Fibroblast of lung (primary cell): ENCODE measurements at places on chromosomes 5 and 9. TPM values are rescaled to one million over a fixed set of nuclear protein-coding genes. Genes with fewer than 3 reads are reported as not detected.
A peak's percentile ranks its signal among the peaks of the same experiment; 100 is the strongest.

GRCh38 chr9:114276908-114277821 is 45.7 kb upstream of the ORM1 start:
- H3K27me3 ChIP-seq, result no peaks in the 10 kb centered on the region
- peak overlapping the region; percentile 56 for H3K27ac ChIP-seq
- no peak overlapping the region for H3K4me3 ChIP-seq
- peak; percentile 95 for DNase-seq
- H3K4me1 ChIP-seq, result peaks cover 20% of the 10 kb centered on the region

DNA sequence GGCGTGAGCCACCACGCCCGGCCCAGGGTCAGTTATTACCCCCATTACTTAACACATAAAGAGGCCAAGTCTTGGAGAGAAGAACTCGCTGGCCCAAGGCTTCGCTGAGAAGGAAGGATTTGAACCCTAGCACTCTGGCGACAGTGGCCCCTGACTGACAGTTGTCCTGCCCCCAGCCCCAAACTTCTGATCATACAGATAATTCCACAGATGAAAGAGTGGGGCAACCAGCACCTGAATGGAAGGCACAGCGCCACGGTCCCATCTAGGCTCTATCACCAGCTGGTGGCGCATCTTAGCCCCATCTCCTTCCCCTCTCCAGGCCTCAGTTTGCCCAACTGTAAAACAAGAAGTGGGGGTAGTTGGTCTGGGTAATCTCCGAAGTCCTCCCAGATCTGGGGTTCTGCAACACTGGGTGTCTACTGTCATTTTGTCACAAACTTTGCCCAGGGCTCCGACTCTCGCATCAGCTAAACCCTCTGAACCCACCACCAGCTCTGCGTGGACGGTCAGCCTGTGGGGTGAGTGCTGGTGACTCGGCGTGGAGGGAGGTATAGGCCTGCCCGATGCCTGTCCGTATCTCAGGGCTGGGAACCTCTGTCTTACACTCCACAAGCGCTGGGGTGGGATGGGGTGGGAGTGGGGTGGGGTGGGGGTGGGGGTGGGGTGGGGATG is 209.3 kb downstream of the C9orf50 start:
- H3K4me3 ChIP-seq, result no peak overlapping the region
- no peaks in the 10 kb centered on the region for H3K27me3 ChIP-seq
- H3K27ac ChIP-seq, result no peak overlapping the region

DNA sequence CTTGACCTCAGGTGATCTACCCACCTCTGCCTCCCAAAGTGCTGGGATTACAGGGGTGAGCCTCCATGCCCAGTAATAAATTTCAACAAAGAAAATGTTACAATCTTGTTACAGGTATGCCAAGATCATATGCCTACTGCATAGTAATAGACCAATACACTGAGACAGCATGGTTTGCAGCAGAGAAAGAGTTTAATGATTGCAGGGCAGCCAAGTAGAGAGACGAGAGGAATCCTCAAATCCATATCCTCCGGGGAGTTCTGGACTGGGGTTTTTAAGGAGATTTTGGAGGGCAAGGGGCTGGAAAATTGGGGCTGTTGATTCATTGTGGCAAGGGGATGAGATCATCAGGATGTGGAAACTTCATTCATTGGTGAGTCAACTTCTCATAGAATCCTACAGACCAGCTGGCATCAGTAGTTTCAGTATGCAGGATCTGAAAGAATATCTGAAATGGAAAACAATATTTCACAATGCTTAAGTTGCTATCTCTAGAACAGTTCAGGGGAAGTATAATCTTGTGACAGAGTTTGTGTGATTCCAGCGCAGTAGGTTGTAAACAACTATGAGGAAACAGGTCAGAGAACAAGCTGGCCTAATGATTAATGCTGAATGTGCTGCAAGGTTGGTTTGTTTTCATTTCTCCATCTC is 14.8 kb upstream of the TUT7 start:
- no peaks in the 10 kb centered on the region for H3K4me1 ChIP-seq
- H3K27ac ChIP-seq, result no peak overlapping the region
- H3K4me3 ChIP-seq, result no peak overlapping the region
- no peaks in the 10 kb centered on the region for H3K27me3 ChIP-seq

- no peaks in the 10 kb centered on the region for H3K27me3 ChIP-seq
- no peak for DNase-seq
- H3K4me3 ChIP-seq, result no peak overlapping the region
- H3K27ac ChIP-seq, result no peak overlapping the region
- no peaks in the 10 kb centered on the region for H3K36me3 ChIP-seq
Observed at GRCh38 chr5:169289520-169289919, 11.4 kb downstream of the SLIT3 start.

DNA sequence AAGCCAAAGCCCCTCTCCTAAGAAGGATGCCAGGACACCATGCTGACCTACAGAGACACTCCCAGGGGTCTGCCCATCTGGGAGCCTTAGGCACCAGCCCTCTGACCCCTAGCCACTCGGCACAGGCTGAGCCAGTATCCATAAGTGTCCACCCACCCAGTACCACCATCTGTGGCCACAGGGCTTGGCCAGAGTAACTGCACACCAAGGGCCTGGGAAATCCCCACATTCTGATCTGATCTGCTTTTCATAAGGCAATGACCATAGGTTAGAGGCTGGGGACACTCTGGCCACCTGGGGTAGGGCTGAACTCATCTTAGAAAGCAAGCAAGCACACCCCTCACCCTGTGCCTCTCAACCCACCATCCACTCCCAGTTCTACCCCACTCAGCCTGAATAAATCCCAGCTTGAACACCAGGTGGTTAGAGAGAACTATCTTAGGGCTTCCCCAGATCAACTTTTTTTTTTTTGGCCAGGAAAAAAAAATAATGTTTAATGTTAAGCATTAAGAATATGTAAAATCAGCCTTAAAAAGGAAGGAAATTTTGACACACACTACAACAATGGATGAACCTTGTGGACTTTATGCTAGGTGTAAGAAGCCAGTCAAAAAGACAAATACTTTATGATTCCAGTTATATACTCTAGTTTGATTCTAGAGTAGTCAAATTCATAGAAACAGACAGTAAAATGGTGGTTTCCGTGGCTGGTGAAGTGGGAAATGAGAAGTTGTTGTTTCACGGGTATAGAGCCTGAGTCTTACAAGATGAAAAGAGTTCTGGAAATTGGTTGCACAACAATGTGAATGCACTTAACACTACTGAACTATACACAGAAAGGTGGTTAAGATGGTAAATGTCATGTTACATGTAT is 6.2 kb downstream of the GNPDA1 start:
- H3K36me3 ChIP-seq, result peaks cover 16% of the 10 kb centered on the region
- no peak overlapping the region for H3K27ac ChIP-seq
- no peaks in the 10 kb centered on the region for H3K27me3 ChIP-seq
- no peaks in the 10 kb centered on the region for H3K4me1 ChIP-seq

- H3K27ac ChIP-seq, result peak overlapping the region; percentile 1
- no peaks in the 10 kb centered on the region for H3K36me3 ChIP-seq
- H3K4me3 ChIP-seq, result no peak overlapping the region
- DNase-seq, result peak; percentile 93
- no peaks in the 10 kb centered on the region for H3K27me3 ChIP-seq
Observed at GRCh38 chr9:108551030-108551841, 304.6 kb downstream of the ACTL7B start.

- no peaks in the 10 kb centered on the region for H3K4me1 ChIP-seq
- H3K4me3 ChIP-seq, result no peak overlapping the region
- H3K36me3 ChIP-seq, result no peaks in the 10 kb centered on the region
Observed at GRCh38 chr5:161934486-161934885, 86.6 kb downstream of the GABRA1 start.

DNA sequence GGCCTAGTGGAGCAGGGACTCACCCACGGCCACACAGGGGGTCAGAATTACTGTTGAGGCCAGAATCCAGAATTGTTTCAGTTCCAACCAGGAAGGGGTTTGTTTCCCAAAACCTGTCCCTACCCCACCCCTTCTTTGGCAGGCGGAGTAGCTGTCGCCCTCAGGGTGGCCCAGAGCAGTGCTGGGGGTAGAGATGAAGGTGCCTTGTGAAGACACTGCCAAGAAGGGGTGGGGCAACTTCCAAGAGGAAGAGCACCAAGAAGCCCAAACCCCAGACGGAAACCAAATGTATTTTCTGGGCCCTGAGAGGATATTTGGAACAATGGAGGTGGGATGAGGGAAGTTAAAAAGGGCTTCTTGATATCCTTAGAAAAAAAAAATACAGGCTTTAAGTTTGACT is 11.4 kb upstream of the NDST1 start:
- peaks cover 60% of the 10 kb centered on the region for H3K4me1 ChIP-seq
- H3K36me3 ChIP-seq, result peaks cover 8% of the 10 kb centered on the region
- no peak overlapping the region for H3K4me3 ChIP-seq
- no peak for DNase-seq

DNA sequence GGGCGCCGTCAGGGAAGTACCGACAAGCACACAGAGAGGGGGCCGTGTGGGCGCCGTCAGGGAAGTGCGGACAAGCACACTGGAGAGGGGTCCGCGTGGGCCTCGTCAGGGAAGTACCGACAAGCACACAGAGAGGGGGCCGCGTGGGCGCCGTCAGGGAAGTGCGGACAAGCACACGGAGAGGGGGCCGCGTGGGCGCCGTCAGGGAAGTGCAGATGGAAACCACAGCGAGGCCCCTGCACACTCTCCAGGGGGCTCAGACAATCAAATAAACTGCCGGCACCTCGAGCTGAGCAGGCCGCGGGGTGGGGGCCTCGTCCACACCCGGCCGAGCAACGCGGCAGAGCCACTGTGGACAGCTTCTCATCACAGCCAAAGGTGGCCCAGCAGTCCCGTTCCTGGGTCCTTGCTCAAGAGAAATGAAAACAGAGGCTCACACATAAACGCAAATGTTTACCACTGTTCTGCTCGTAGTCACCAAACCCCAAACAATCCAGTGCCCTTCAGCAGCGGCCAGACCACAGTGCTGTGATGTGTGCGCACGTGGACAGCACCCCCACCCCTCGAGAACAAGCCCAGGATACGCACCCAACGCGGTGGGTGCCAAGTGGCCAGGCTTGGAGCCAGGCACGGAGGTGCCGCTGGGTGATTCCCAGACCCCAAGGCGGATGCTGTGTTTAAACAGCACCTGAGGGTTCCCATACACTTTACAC is 24.7 kb downstream of the TPPP start:
- H3K4me3 ChIP-seq, result no peak overlapping the region
- peaks cover 2% of the 10 kb centered on the region for H3K36me3 ChIP-seq
- peaks cover 5% of the 10 kb centered on the region for H3K27me3 ChIP-seq
- no peak overlapping the region for H3K27ac ChIP-seq
- DNase-seq, result no peak

DNA sequence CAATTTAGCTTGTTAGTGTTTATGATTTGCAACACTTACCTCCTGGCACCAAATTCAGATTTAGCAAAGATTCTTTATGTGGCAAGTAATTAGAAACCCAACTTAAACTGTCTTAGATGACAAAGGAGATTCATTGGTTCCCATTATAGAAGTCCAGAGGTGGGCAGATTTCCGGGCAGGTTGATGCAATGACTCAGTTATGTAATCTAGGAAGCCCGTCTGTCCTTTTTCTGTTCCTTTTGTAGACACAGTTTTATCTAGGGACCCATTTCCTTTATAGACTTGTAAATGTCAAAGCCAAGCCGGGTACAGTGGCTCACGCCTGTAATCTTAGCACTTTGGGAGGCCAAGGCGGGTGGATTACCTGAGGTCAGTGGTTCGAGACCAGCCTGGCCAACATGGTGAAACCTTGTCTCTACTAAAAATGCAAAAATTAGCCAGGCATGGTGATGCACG is 20.3 kb upstream of the ANKRD33B start:
- H3K4me1 ChIP-seq, result no peaks in the 10 kb centered on the region
- no peak overlapping the region for H3K4me3 ChIP-seq
- no peaks in the 10 kb centered on the region for H3K36me3 ChIP-seq
- H3K27ac ChIP-seq, result no peak overlapping the region

DNA sequence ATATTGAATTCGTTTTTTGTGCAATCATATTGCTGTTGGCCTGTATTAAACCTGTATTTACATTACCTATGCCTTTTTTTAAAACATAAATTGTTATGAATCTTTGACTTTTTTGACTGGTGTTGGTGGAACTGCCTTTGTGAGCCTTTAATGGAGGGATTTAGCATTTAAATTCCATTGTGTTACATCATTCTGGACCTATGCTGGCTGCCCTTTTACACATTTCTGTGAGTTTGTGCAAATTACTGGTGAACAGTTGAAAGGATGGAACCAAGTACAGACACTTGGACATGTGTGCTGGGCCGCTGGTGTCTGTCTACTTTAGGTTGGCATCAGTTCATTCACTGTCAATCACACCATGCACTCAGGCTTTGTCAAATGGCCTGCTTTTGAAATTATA is 3.4 kb downstream of the SNX18 start:
- H3K36me3 ChIP-seq, result peaks cover 10% of the 10 kb centered on the region
- DNase-seq, result peak; percentile 40
- peaks cover 10% of the 10 kb centered on the region for H3K4me1 ChIP-seq
- H3K27me3 ChIP-seq, result no peaks in the 10 kb centered on the region
- peak overlapping the region; percentile 75 for H3K27ac ChIP-seq
- H3K4me3 ChIP-seq, result peak overlapping the region; percentile 93

- no peak overlapping the region for H3K27ac ChIP-seq
- no peaks in the 10 kb centered on the region for H3K36me3 ChIP-seq
- no peak for DNase-seq
Observed at GRCh38 chr5:11869203-11869602, 35.0 kb downstream of the CTNND2 start.

DNA sequence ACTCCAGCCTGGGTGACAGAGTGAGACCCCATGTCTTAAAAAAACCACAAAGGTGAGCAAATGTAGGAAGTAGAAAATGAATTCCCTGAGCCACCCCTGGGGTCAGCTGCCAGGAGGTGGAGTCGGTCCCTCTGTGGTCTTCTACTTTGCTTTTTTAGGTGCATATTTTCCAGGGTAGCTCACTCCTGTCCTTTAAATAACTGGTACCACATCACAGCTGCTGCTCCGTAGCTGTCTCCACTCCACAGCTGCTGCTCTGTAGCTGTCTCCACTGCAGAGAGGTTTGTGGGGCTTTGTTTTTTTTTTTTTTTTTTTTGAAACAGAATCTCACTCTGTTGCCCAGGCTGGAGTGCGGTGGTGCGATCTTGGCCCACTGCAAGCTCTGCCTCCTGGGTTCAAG is 8.9 kb downstream of the WDR5 start:
- no peak overlapping the region for H3K27ac ChIP-seq
- H3K36me3 ChIP-seq, result peaks cover 33% of the 10 kb centered on the region
- no peaks in the 10 kb centered on the region for H3K27me3 ChIP-seq
- no peaks in the 10 kb centered on the region for H3K4me1 ChIP-seq
- H3K4me3 ChIP-seq, result no peak overlapping the region

GRCh38 chr5:15601853-15602252 is 101.9 kb downstream of the FBXL7 start:
- no peaks in the 10 kb centered on the region for H3K36me3 ChIP-seq
- no peak overlapping the region for H3K27ac ChIP-seq
- no peaks in the 10 kb centered on the region for H3K27me3 ChIP-seq
- no peak overlapping the region for H3K4me3 ChIP-seq

- H3K4me3 ChIP-seq, result no peak overlapping the region
- no peaks in the 10 kb centered on the region for H3K4me1 ChIP-seq
- no peaks in the 10 kb centered on the region for H3K27me3 ChIP-seq
- no peak for DNase-seq
Observed at GRCh38 chr5:92922231-92922967, 658.6 kb downstream of the NR2F1-AS1 start.

- no peak overlapping the region for H3K27ac ChIP-seq
- H3K4me3 ChIP-seq, result no peak overlapping the region
- H3K36me3 ChIP-seq, result no peaks in the 10 kb centered on the region
Observed at GRCh38 chr9:89886281-89886700, 281.5 kb downstream of the GADD45G start.

COL23A1 gene
- total RNA-seq, result under 0.01 TPM in 1 of 2 replicates, not detected in the other

WDR38 gene
- total RNA-seq, result not detected in 2 replicates

F2RL2 gene
- 13.1 and 82.6 TPM in 2 replicates for total RNA-seq

CYLC2 gene
- total RNA-seq, result not detected in 2 replicates

PCDHB14 gene
- 0.77 and 1.7 TPM in 2 replicates for total RNA-seq

SYK gene
- total RNA-seq, result not detected in 2 replicates

KIF24 gene
- 0.51 and 1.2 TPM in 2 replicates for total RNA-seq

IL12B gene
- total RNA-seq, result not detected in 2 replicates

GTF2H2C gene
- 36.2 and 43.8 TPM in 2 replicates for total RNA-seq

RNF38 gene
- 7.7 and 8.9 TPM in 2 replicates for total RNA-seq
